Common myeloid progenitor, CD34-positive (primary cell): ENCODE measurements at places on chromosomes 6 and 20.

DNA sequence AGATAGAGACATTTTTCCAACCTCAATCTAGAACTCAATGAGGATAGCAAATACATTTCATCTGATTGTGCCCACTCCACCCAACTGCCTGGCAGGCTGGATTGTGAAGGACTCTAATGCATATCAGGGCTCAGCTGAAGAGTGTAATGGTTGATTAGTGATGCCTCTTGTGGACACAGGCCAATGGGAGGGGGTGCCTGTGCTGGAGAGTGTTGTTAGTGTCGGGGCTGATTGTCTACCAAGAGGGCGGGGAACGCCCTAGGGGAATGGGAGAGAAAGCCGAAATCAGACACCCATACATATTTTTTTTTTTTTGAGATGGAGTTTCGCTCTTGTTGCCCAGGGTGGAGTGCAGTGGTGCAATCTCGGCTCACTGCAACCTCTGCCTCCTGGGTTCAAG, 103.7 kb upstream of the SALL4 start:
- no peak for DNase-seq

- DNase-seq = no peak
Observed at GRCh38 chr6:41318261-41318653, 17.2 kb upstream of the NCR2 start.

DNA sequence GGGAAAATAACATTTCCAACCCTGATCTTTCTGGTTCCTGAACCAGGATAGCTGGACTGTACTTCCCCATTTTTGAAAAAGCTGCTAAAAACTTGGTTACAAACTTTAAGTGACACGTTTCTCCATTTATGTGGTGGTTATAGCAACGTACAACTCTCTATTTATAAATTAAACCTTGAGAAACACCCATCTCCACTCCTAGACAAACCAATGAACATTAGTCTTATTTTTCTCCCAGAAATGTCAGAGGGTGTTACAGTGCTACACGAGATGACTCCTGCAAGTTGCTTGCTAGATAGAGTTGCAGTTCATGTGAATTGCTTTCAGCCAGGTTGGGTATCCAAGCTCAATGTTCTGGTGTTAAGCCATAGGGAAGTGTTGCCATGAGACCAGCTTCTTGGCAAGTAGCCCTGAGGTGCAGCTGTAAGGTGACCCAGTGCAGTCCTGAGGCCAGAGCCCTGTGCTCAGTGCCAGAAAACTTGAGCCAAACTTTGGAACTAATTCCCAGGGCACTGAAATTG, 51.3 kb upstream of the REV3L start:
- DNase-seq = peak; percentile 87

GRCh38 chr6:169174516-169175359, 78.9 kb downstream of the THBS2 start:
- no peak for DNase-seq

DNA sequence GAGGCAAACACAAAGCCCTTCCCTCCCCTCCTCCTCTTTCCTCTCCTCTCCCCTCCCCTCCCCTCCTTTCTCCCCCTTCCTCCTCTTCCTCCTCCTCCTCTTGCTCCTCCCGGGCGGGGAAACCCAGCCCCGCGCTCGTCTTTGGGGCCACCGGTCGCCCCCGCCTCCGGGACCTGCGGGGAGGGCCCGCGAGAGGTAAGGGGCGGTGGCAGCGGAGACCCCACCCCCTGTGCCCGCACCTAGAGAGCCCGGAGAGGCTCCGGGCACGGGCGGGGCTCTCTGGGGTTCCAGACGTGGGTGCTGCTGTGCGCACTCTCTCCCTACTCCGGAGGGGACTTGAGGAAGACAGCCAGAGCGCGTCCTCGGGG, at the start of gene RIN2:
Gene RIN2, plus strand, starts transcription at position 126 of the 368 bp plus-strand sequence. CDS start 131,344 bp downstream, outside the sequence.
- DNase-seq = no peak

- DNase-seq = no peak
Observed at GRCh38 chr6:127085181-127085580, 33.3 kb upstream of the RSPO3 start.

DNA sequence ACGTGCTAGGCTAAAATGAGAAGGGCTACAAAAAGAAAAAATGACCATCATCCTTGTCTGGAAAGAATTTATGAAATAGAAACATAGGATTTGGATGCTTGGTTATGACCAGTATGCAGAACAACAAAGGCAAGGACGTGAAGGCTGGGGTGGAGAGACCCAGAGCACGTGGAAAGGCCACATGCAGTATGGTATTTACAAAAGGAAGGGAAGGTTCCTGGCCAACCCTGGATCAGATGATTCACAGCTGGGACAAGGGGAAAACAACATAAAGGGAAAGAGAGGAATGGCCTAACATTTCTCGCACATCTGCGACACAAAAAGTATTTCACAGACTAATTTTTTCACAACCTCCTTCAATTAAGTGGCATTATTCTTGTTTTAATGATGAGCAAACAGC, 8.2 kb downstream of the STX7 start:
- DNase-seq = no peak

GRCh38 chr6:121884620-121885019, 449.2 kb downstream of the GJA1 start:
- no peak for DNase-seq

- no peak for DNase-seq
Observed at GRCh38 chr20:23105193-23105592, 19.1 kb upstream of the CD93 start.

DNA sequence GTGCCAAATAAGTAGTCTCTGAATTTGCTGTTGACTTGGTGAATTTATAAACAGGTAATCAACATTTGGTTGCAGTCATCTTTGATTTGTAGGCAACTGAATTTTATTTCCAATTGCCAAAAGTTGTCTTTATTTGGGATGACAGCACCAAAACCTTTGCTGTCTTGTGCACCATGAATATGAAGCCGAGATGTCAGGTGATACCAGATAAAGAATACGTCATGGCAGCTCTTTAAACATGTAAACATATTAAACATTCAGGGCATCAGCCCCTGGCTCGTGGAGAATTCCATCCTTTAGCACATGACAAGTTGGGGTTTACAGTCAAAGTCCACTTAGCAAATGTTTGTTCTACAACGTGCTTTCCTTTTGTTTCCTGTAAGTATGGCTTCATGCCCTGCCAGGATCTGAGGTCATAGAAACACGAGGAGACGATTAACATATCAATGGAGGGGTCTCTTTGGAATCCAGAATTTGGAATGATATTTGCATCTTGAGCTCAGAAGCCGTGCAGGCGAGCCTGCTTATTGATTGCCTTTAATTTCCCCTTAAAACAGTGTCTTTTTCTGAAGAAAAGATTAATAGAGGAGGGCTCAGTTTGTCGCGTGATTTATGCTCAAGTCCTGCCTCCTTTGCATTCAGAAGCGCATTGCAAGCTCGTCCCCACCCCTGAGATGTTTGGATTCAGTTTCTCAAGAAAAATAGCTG, 170.2 kb upstream of the ZNF217 start:
- DNase-seq = no peak

GRCh38 chr6:53894091-53894490, 99.3 kb downstream of the LRRC1 start:
- DNase-seq = peak; percentile 58

- no peak for DNase-seq
Observed at GRCh38 chr6:642805-643204, 14.1 kb downstream of the HUS1B start.

- no peak for DNase-seq
Observed at GRCh38 chr6:10511477-10511876, 9.7 kb upstream of the GCNT2 start.

GRCh38 chr20:4748847-4749246, 27.1 kb downstream of the PRND start:
- DNase-seq = no peak

DNA sequence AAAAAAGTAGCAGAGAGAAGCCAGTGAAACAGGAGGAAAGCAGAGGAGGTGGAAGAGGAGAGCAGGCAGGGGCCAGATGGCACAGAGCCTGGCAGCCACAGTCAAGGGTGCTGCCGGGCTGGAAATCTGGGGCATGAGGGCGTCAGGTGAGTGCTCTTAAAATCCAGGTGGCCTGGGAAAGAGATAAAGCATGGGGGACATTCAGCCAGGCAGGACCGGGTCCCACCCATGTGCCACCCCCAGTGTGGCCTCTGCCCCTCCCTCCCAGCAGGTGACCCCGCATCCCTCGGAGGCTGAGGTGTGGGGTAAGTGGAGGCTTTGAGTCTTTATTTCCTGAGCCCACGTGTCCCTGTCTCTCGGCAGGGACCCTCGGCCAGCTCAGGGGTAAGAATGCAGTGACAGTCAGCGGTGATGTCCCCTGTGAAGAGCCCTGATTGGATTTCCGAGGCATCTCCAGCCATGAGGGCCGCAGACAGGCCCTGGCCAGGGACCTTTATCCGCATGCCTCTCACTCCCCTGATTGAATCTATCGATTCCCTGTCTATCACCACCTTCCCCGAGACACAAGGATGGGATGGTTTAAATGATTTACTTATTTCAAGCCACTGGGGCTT, 33.8 kb upstream of the SULF2 start:
- DNase-seq = no peak

DNA sequence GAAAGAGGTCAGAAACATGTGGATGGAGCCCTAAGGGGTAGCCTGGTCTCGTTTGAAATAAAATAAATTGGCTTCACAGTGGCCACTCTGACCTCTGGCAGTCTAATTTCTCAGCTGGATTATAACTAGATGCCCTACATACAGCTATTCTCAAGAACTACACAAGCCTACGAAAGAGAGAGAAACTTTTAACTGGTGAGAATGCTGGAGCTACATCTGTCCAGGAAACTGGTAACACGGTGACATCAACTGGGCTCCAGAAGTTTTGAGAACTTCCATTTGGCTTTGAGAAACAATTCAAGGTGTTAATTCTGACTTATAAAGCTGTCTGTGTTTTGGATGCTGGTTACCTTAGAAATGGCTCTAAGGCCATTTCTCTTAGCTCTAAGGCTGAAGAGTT, 187.3 kb upstream of the TENT5A start:
- DNase-seq = no peak

DNA sequence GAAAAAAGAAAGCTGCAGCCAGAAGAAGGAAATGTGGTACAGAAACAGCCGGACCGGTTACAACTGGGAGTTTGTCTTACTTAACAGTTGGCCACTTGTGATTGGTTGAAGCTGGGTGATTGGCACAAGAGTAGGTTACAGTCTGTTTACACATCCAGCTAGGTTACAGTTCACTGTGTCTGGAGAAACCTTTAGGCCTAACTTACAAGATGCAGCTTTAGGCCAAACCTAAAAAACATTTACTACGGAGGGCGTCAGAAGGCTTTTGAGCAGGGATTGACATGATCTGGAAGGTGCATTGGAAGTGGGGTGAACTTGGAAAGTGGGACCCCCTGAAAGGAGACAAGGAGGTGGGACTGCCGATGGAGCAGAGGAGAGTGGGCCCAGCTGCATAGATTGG, 122.3 kb downstream of the BANF2 start:
- DNase-seq = peak; percentile 94

GRCh38 chr6:165968408-165968807, 199.2 kb downstream of the TBXT start:
- DNase-seq = no peak

DNA sequence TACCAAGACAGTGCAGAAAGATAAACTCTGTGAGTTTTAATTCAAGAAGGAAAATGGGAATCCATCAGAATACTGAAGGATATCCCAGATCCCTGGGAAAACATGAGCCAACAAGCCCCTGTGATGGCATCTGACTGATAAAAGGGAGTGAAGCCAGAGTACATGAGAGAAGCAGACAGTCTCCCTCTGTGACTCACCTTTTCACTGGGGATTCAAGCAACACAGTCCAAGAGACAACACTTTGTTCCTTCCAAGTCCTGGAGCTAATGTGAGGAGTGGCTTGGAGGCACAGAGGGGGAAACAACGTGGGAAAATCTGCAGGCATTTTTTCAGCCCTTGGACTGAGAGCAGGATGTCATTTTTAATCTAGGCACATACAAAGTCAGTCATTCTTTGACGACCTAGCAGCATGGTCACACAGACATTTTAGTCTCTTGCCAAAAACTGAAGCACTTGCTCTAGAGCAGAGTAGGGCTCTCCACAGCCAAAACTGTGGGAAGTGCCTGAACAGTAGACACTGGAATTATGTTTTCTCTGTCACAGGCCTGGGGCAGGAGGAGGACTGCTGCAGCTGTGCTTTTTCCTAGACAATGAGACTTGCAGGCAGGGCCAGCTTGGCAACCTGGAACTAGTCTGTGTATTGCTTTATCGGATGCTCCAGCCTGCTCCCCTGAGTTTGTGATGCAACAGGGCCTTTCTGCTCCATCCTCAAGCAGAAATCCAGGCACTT, 465.0 kb upstream of the GJE1 start:
- DNase-seq = no peak

DNA sequence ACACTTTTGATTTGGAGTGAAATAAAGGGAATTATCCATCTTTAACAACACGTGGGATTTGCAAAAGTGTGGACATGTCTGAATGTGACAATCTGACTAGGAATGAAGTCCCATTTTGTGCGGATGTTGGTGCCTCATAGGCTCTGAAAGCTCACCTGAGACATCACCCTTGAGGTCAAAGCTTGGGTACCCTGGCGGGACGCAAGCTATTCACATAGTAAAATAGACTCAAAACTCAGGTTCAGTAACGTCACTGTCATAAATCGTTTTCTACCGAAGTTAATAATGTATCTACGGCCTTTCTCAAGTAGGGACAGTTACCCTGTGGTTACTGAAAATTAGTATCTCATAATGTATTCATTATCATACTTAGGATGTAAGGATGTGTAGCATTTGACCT, 61.8 kb downstream of the AKAP12 start:
- DNase-seq = no peak

DNA sequence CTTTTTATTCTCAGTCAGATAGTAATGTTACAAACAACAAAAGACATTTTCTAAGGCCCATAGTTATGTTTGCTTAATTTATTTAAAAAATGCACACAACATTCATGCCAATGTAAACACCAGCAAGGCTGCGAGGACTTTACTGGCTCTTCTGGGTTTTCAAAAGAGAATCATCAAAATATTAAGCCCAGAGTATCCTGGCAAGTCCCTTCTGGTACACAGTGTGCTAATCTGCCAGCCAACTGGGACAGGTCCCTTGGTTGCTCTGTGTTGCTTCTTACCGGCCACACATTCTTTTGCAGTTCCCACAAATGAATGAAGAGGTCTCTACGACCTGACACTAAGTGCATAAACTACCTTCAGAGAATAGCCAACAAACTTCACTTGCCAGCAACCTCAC, 42.6 kb upstream of the SPDEF start:
- DNase-seq = no peak

DNA sequence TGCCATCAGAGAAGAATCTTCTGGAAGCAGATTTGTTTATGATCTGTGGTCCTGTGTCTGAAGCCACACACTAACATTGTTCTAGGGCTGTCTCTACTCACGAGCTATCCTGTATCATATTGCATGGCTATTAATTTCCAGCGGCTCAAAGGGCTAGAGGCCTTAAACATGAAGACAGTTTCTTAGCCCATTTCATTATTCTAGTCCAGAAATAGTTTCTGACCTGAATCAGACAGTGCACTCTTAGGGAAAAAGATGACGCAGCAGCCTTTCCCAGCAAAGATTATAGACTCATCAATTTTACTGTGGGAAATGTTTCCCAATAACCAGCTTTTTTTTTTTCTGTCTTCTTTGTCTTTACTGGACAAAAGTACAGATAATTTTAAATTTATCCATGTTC, 105.3 kb upstream of the SUPT3H start:
- no peak for DNase-seq

GRCh38 chr20:4929686-4930397, 71.5 kb downstream of the SLC23A2 start:
- DNase-seq = peak; percentile 29

- DNase-seq = no peak
Observed at GRCh38 chr6:71982389-71982788, 96.0 kb downstream of the RIMS1 start.

- no peak for DNase-seq
Observed at GRCh38 chr20:58794510-58795180, 56.1 kb downstream of the GNAS-AS1 start.
